ENCODE measurements at places on chromosomes 1 and 21.

DNA sequence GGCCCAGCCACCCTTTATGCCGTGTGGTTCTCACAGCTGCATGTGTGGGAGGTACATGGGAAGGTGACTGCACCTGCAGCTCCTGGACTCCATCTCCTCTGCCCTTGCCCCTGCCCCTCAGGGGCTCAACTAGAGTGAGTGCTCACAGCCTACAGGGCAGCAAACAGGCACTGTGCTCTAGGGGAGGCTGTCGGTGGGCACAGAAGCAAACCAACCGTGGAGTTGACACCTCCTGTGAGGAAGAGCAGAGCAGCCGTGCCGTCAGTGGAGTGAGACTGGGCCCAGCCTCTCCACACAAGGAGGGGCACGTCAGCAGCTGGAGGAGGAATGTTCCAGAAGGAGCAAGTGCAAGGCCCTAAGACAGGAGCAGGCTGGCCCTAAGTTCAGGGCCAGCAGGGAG is 32.7 kb downstream of the BMP8A start:
- DNase-seq = no peak

DNA sequence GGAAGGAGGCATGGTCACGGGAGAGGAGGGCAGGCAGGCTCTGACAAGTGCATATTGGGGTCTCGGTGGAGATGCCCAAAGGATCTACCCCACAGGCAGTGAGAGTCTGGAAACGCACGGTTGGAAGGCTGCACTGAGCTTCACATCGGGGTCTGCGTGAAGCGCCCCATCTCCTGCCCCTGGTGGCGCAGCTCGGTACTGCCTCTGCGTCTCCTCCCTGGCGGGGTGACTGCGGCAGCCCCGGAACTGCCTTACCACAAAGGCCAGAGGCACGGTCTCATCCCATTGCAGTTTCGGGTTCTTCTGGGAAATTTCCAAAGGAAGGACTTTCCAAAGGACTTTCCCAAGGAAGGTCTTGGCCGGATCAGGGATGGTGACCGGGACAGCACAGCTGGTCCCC is 69.2 kb upstream of the AJAP1 start:
- no peak for DNase-seq

DNA sequence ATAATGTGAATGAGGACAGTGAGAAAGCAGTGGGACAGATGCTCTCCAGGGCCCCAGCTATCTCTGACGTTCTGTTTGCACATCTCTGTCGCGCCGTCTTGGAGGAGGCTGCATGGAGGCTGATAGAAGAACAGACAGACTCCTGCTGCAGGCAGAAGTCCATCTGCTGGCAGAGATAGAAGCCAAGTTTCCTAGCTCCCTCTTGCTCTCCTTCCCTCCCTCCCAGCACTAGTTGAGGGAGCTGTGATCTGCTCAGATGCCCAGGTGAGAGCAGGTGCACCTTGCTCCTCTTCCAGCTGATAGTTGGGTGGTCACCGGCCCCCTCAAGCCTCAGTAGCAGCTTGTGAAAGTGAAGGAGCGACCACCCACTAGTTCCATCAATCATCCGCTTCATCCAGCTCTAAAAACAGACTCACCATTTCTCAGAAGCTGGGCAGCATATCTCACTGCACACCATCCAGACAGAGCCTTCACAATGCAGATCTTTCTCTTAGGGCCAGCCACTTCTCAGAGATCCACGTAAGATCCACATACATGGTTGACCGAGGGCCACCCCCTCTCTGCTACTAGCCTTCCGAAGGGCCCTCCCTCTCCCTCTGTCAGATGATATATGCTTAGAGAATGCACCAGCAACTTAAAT is 12.9 kb downstream of the LRRN2 start:
- DNase-seq = no peak

GRCh38 chr21:29829564-29830275 is 110.1 kb downstream of the GRIK1 start:
- peak; percentile 6 for DNase-seq

DNA sequence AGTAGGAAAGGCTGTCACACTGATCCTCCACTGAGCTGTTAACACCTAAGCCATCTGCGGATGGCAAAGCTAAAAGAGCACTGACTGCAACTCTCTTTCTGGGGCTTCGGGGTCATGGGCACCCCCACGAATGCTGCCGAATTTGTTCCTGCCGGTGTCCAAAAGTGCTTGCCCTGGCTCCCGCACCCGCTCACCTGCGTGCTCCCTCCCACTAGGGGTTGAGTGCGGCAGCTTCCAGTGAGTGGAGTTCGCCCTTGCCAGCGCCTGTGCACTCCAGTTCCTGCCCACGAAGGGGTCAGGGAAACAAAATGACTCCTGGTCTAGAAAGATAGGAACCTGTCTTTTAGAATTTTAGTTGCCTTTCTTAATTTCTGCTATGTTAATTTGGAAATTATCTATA is 78.7 kb downstream of the IFI44 start:
- DNase-seq = no peak
